ENCODE measurements at places on chromosomes 11 and 22.
A peak's percentile ranks its signal among the peaks of the same experiment; 100 is the strongest.

GRCh38 chr11:74701351-74701750 lies 29.9 kb downstream of the CHRDL2 start:
- no peak for DNase-seq

DNA sequence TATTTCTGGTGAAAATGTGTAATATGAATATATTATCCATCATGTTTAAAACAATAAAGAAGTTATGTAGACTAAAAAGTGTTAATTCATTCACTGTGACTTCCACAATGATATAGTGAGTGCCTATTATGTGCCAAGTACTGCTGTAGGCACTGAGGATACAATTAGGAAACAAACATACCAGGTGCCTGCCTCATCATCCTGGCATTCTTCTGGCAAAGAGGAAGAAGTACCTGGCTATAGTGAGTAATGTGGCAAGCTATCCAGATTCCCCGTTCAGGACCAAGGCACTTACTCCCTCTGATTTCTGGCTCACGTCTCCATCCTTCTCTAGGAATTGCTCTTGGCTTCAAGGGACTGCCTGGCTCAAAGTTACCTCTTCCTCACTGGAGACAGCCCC lies 77.5 kb upstream of the CLMP start:
- DNase-seq = no peak

DNA sequence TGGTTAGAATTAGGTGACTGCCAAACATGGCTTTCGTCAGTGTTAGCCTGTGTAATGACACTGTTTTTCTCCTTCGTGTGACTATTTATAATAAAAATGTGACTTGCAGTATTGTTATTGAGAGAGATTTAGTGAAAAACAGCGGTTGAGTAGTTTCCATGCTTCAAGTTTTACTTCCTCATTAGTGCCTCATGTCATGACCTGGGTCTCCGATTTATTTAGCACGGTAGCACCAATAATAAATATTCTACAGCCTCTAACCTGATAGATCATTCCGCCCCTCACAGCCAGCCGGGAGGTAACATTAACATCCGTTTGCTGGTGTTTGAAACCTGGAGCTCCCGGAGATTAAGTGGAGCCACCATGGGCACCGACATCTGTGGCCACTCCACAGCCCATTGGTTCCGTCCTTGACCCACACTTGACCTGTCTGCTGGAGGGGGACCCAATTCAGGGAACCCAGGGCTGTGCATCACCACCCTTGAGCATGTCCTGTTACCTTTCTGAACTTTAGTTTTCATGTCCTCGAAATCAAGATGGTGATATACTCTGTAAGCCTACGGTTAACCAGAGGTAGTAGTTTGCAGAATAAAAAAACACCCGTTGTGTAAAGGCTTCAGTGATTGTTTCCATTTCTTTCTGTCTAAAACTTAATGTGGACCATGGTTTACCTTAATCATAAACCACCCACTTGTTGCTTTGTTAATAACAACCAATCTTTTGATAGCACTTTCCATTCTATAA lies 104.1 kb downstream of the ATXN10 start:
- no peak for DNase-seq

GRCh38 chr22:30308518-30309230 lies 18.1 kb downstream of the TBC1D10A start:
- DNase-seq = no peak

DNA sequence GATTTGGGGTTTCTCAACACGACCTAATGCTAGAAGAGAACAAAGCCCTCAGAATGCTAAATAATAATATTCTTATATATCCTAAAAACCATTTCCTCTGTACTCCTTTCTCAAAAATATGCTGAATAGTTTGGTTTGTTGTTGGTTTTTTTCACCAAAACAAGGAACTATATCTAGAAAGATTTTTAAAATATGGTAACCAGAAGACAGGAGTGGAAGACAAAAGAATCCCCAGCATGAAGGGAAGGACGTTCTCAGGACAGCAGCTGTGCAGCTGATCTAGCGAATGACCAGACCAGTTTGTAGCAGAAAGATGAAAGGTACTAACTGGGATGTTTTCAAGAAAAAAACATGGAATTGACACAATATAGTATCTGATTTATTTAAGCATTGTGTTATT lies 19.3 kb downstream of the FEZ1 start:
- no peak for DNase-seq

DNA sequence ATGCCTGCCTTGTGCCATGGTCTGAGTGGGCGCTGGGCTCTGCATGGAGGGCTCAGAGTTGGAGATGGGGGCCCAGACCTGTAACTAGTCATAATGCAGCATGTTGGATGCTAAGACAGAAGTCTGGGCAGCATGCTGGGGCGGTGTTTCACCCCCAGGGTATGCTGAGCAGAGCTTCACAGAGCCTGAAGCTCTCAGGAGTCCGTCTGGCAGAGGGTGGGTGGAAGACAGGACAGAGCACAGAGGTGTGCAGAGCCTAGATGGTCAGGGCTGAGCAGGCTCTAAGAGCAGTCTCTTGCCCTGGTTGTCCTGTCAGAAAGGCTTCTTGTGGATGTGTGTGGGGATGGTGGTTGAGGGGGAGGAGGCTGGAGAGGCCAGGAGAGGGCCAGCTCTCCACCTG lies 7.2 kb downstream of the TAF6L start:
- DNase-seq = no peak

GRCh38 chr11:30244265-30244664 lies 13.5 kb downstream of the FSHB start:
- DNase-seq = no peak

- no peak for DNase-seq
Observed at GRCh38 chr11:120576606-120577005, 65.1 kb downstream of the GRIK4 start.

- peak; percentile 37 for DNase-seq
Observed at GRCh38 chr22:45296628-45297297, 12.0 kb downstream of the UPK3A start.

GRCh38 chr22:37972527-37972926 lies 11.8 kb downstream of the SOX10 start:
- DNase-seq = peak; percentile 72

DNA sequence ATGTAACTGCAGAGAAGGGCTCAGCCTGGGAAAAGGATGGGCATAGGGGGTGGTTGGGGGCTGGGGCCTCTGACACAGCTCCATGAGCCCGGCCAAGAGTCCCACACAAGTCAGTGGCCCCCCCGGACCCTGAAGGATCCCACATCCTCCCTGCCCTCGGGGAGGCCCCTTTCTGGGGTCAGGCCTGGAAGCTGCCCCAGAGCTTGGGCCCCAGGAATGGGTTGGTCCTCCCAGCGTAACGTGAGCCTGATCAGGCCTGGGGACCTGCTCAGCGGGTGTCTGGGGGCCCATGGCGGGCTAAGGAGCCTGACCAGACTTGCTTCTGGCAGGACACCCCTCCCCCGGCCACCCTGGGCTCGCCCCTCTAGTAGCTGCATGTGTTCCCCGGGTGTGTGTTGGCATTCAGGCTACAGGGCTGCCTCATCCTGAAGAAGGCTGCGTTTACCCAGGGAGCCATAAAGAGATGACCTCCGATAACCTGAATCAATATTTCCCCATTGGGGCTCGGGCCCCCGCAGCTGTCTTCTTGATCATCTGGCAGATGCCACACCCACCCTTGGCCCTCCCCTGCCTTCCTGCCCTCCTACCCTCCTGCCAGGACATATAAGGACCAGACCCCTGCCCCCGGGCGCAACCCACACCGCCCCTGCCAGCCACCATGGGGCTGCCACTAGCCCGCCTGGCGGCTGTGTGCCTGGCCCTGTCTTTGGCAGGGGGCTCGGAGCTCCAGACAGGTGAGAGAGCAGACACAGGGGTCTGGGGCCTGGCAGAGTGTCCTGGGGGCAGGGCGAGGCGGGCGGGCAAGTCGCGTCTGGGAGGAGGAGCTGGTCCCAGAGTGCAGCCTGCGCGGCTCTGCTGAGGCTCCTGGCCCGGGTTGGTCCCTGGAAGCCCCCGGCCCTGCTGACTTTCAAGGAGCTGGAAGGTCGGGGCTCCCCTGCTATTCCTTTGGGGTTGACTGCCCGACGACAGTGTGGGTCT lies at the start of gene MUC2:
Gene MUC2 (plus strand): TSS at position 631 of the 978 bp plus-strand sequence.
- DNase-seq = no peak

GRCh38 chr11:14029440-14029839 lies 66.9 kb downstream of the SPON1 start:
- DNase-seq = no peak

GRCh38 chr11:124920870-124921609 lies 2.0 kb downstream of the HEPN1 start:
- DNase-seq = peak; percentile 54

GRCh38 chr22:43431808-43432554 lies 20.2 kb downstream of the MPPED1 start:
- peak; percentile 54 for DNase-seq
